Keratinocyte (primary cell): ENCODE measurements at places on chromosomes 5 and 9.

DNA sequence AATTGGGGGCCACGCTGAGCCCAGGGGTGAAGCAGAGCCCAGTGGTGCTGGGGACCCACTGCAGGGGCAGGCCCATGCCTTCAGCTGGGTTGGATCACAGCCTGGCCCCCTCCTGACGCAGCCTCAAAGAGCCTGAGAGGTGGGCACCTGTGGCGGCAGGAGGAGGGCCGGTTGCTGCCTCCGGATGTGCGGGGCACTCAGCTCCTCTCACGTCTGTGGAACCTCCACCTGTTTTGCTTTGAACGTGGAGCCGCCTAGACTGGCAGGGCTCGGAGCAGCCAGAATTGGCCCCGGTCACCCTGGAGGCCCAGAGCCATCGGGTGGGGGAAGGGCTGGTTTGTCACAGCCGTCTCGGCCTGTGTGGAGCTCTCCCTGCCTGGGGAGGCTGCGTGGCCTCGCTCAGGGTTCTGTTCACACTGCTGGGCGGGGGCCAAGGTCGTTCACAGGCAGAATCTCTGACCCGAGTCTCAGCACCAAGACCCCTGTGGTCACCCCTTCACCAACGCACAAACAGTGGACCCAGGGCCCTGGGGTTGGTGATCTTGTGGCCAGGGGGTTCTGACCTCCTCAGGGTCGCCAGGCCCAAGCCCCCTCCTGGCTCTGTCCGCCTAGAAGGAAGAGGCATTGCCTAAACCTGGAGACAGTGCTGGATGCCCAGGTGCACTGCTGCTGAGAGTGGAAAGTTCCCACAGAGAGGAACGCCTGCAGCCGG is 9.2 kb upstream of the SLC9A3 start:
- no peak for DNase-seq

DNA sequence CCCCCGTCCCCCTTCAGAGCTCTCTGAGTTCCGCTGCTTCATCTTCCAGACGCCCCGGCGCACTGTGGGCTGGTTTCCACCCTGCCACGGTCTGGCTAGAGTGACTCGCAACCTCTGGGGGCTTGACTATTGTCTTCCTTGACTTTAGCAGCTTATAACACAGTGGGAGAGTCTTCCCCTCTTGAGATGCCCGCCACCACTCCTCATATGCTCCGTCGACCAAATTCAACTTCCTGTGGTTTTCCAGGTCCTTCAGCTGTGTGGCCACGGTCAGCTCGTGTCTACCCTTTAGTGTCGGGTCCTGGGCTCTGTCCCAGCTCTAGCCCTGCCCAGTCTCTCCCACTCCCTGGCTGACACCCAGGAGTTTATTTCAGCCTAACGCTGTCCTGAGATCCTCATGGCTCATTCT is 28.2 kb upstream of the NCS1 start:
- no peak for DNase-seq

DNA sequence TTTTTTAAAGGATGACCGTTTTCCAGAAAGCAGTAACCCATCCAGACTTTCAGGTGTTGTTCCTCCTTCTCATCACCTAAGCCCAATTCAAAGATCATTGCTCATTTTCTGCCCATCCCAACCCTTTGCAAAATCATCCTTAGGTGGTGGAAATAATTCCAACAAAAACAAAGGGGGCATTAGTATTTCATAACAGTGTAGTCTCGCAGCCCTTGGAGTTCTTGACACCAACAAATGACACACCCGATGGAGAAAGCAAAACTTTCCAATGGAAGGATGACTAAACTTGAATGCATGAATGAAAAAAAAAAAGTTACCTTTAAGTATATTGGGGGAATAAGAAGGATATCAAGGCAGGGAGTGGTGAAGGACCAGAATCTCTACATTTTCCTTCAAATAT is 117.0 kb downstream of the PAPPA start:
- DNase-seq = no peak

DNA sequence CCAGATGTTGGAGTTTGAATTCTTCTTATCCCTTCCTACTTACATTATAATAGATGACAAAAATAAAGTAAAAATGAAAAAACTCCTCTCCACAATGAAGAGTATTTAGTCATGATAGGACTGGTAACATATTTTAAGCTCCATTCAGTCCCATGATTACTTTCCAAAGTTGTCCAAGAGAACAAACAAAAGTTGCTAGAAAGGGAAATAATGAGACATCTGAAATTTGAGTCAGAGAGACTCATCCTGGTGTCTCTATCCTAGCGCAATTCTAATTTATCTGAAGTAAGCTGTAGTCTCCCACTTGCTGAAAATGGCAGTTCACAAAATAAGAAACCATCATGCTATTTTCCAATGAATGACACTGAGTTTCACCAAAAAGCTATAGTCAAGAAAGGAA is 152.2 kb downstream of the BNC2 start:
- no peak for DNase-seq

GRCh38 chr5:60583616-60584015 is 116.3 kb downstream of the DEPDC1B start:
- DNase-seq = no peak

GRCh38 chr5:114411380-114411931 is 49.6 kb downstream of the KCNN2 start:
- no peak for DNase-seq

- no peak for DNase-seq
These were observed 340.2 kb downstream of the SLCO4C1 start for GRCh38 chr5:101955891-101956290.

- DNase-seq = no peak
These were observed 550.0 kb upstream of the TUSC1 start for GRCh38 chr9:26228273-26228672.

DNA sequence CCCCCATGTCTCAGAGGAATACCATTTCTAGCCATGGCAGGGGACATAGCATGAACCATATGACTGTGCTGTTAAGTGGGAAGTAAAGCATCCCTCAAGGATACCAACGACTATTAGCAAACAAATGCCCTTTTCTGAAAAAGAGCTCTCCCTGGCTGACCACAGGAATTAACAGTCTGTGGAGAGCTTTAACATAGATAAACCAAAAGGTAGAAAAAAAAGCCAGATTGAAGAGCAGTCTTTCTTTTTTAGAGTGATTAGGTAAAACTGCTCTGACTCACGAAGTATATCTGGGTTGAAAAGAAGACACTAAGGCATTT is 532.7 kb upstream of the DMAC1 start:
- DNase-seq = no peak

GRCh38 chr9:109852556-109852955 is 72.6 kb downstream of the PALM2AKAP2 start:
- no peak for DNase-seq

DNA sequence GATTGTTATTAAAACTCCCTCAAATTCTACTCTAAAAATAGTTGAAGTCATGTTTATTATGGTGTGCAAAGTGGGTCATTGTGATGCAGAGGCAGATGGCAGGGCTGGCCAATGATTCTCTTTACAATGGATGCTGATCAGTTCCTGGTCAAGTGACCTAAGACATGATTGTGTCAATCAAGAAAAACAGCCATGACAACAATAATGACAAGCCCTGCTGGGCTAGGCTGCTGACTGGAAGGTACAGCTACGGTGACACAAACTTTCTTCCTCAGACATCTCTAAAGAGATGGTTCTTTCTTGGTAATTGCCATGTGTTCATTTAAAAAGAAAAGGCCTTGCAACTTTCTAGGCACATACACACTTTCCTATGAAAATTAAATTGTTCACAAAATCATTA is 3.6 kb downstream of the SLC24A2 start:
- no peak for DNase-seq

GRCh38 chr9:23438299-23438907 is 387.6 kb downstream of the ELAVL2 start:
- DNase-seq = no peak

- DNase-seq = no peak
These were observed 691 bp downstream of the DMXL1 start for GRCh38 chr5:119071561-119071995.

- DNase-seq = no peak
These were observed 30.2 kb downstream of the AFAP1L1 start for GRCh38 chr5:149301744-149302380.

- DNase-seq = no peak
These were observed 21.3 kb downstream of the WNK2 start for GRCh38 chr9:93205045-93205768.

DNA sequence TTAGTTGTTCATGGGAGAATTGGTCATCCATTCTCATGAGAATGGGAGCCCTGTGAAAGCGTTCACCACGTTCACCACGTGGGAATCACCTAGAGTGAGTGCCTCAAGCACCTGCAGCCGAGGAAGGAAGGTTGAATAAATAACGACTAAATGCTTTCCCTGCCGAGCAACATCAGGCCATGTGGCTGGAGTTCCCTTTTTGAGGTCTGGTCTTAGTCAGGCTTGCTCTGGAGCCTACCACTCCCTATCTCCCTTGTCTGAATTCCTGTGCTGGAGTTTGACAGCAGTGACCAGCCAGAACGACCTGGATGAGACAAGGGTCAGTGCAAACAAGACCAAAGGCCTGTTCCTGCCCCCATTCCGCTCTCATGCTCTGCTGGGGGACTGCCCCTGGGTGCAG is 28.5 kb downstream of the KCNMB1 start:
- no peak for DNase-seq

DNA sequence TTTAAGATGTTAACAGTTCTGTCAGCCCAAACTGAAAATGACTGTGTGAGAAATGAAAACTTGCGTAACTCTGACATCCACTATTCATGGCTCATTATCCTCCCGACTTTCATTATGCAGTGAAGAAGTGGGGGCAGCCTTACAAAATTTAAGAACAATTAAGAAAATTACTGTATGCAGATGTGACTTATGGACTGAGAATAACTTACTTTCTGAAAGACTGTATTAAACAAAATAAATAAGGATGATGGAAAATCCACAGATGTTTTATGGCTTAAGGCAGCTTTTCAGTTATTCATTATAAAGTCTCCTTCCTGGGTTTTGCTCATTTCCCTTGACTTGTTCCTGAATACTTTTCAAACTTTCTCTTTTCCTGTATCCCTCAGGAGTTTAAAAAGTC is 55.2 kb downstream of the GRIN3A start:
- no peak for DNase-seq

- no peak for DNase-seq
These were observed 3.4 kb downstream of the IL11RA start for GRCh38 chr9:34655394-34655793.

- no peak for DNase-seq
These were observed 26.4 kb downstream of the RGS7BP start for GRCh38 chr5:64532212-64532611.

DNA sequence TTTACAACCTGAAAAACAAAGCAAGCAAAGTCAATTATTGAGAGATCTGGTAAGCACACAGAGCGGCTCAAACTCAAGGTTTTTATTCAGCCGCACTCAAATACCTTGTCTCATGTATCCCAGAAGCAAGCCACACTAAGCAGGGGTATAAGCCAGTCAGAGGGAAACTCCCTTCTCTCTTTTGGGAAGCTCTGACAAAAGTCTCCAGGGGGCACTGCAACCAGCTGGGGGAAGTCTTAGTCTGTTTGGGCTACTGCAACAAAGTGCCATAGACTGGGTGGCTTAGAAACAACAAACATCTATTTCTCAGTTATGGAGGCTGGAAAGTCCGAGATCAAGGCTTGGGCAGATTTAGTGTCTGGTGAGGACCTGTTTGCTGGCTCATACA is 246.0 kb downstream of the ENC1 start:
- DNase-seq = no peak

DNA sequence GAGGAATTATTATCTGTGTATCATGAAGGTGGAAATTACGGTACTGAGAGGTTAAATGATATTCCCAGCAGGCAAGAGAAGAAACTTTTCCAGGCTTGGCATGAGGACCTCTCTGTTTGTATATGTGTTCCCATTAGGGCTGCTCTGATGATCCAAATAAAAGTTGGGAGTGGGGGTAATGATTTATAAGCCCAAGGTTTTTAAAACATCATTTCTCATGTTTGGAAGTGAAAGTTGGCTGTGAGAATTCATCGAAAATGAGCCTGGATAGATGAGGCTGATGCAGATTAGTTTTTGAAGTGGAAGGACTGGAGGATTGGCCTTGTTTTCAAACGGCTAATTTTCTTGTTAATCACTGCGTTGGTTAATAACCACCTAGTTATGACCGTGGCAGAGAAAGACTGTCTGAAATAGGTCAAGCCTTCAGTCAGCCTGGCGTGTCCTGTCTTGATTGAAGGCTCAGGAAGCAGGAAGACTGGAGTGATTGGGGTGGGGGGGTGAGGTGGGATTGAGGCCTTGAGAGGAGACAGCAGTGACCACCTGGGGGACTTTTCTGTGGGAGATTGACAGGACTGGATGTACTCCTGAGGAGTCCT is 391.0 kb upstream of the WWC1 start:
- no peak for DNase-seq

DNA sequence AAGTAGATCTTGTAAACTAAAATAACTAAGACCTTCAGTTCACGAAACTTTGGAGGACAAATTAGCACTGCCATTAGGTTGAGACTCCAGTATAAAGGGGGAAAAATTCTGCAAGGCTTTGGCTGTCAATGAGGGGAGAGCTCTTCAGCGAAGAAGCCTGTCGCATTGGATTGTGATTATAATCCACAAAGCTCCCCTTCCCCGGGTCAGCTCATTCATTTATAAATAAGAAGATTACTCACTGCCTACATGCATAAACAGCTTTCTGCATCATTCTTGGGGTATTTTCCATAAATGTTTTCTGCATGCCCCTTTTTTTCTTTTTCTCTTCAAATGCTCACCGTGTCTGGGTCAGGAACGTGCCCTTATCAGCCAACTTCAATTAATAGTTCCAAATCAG is 196.7 kb downstream of the EBF1 start:
- no peak for DNase-seq

DNA sequence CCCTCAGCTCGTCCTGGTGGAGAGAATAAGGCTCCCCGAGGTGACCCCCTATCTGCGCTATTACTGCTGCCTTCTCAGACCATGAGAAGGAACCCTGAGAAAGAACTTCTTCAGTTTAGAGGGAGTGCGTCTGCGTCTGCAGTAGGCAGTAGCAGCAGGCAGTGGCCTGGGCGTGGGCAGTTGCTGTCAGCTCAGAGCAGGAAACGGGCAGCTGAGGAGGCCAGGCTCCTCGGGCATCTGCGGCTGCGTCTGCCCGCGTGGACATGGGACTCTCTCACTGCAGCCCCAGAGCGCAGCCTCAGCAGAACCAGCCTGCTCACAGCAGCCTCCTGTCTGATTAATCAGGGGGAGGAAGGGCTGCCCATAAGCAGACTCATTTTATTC is 49.8 kb upstream of the FCN1 start:
- no peak for DNase-seq

DNA sequence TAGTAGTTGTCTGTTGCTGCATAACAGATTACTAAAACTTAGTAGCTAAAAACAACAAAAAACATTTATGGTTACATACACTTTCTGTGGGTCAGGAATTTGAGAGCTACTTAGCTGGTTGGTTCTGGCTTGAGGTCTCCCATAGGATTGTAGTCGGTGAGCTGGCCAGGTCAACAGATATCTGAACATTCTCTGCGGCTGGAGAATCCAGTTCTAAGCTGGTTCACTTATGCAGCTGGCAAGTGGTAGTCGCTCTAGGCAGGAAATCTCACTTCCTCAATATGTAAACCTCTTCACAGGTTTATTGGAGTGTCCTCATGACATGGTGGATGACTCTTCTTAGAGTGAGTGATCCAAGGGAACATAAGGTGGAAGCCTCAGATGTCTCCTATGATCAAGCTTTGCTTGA is 65.7 kb upstream of the TNFAIP8 start:
- DNase-seq = no peak
